ENCODE measurements at places on chromosomes 11 and 22.

DNA sequence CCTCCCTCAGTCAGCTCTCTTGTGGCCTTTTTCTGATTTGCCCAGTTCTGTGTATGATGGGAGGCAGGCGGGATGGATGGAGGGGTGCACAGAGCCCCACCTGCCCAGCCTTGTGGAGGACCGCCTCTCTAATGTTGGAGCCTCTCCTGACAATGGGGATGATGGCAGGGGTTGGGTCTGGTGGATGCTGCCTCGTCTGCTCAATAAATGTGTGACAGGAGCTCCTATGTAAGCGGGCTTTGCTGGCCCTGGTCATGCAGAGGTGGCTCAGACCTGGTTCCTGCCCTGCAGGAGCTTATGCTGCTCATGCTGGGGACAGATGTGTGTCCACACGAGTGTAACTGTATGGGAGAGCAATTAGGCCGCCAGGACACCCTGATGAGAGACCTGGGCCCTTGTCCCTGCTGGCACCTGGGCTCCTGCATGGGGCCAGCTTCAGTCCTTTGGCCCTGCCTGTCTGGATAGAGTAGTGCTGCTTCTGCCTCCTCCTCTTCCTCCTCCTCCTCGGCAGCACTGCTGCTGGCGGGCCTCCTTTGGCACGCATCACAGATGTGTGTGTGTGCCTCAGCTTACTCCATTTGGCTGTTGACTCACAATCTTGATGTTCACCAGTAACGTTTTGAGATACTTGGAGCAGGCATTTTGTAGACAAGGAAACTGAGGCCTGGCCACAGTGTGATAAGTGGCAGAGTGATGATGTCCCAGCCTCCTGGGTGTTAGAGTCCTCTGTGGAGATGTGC, 131.0 kb downstream of the TBC1D22A start:
- DNase-seq, result no peak

DNA sequence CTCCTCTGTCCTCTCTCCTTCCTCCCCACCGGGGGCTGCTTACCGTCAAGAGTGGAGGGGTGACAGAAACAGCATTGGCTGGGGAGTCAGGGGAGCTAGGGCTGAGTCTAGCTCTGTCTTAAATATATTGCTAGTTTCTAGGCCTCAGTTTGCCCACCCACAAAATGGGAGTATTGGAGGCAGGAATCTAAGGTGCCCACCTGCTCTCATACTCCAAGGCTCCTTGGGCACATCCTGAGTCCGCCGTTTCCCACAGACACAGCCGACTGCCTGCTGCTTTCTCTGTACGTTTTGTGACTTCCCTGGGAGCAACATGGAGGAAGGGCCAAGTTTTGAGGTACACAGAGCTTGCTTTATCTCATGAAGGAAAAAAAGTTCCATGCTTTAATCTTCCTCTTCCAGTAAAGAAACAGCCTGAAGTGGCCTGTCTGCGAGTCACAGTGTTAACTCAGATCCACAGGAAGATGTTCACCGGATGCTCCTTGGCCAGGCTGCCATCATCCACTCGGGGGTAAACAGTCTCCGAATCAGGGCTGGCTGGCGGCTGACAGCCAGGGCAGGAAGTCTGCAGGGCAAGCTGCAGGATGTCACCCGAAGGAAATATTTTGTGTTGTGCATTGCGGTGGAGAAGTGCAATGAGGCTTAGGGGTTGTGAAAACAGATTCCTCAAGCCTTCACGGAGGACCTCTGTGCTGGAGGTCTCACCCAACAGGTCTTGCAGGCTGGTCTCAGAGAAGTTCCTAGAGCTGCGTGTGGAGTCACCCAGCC, 11.0 kb upstream of the CERK start:
- DNase-seq, result no peak

- no peak for DNase-seq
Measured at GRCh38 chr11:15519124-15519791, 404.5 kb downstream of the INSC start.

- DNase-seq, result no peak
Measured at GRCh38 chr11:76781046-76781801, 1.9 kb upstream of the TSKU start.

DNA sequence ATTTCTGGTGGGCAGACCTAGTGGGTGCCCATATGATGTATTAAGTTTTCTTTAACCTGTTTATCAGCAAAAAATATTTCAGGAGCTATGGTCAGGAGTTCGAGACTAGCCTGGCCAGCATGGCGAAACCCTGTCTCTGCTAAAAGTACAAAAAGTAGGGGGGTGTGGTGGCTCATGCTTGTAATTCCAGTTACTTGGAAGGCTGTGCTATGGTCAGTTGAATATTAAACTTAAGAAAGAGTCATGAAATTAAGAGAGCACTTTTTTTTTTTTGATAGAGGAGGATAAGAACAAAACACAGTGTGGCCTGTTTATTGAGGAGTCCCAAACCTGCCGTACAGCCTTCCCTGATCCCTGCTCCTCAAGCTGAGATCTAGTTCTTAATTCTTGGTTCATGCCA, 29.8 kb downstream of the OR6Q1 start:
- no peak for DNase-seq

- DNase-seq, result no peak
Measured at GRCh38 chr11:39806652-39807051, 1652.8 kb downstream of the LRRC4C start.

DNA sequence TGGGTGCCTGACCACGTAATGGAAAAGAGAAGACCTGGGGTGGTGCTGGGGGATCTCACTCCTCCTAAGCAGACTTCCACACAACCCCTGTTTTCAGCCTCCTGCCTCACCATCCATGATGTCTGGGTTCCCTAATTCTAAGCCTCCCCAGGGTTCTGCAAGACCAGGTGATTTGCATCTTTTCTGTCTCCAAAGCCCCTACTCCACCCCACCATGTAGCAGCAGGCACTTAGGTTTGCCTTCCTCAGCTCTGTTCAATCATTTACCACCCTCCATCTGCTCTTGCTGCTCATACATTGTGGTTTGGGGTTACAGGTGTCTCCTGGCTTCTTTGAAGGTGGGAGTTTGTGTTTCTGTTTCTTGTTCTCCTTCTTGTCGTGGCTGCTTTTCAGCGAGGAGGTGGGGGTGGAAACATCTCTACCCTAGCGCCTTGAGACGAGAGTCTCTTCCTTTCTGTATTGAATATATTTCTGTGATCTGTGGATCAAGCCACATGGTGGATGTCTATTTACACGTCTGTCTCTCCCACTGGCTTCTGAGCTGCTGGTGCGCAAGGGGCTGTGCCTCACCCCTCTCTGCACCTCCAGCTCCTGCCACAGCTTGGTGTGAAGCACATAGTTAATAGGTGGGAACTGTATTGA, 6.6 kb upstream of the SSTR3 start:
- DNase-seq, result no peak

DNA sequence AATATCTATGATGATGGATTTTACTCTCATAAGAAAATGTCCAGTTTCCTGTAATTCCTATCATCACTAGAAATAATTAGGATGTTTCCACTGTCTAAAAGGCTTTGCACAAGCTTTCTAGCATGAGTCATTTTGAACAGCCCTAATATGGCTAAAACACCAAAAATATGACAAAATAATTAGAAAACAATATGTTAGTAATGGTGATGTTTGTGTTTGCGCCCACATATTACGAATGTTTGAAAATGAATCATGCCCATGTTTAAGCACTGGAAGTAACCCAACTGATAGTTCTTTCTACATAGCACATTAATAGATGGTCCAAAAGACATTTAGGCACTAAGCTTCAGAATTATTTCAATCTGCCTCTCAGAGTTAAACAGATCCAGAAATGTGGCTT, 96.0 kb downstream of the TRPC6 start:
- DNase-seq, result no peak

DNA sequence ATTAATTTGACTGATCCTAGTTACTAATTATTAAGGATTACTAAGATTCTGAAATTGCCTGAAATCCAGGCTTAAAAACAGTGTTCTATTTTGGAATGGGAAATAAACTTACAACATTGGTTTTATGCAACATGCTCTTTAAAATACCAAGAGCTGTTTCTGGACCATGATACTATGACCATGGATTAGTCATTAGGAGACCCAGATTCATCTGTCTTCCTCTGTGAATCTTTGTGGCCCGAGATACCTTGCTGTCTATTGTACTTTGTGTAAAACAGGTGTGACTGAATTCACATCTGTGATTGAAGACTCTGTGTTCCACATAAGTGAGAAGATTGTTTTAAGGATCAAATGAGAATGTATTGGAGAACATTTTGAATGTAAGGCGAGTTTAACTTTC, 98.8 kb downstream of the HSD17B12 start:
- no peak for DNase-seq

- no peak for DNase-seq
Measured at GRCh38 chr11:121282886-121283502, 9.6 kb upstream of the SC5D start.

GRCh38 chr11:10117709-10118351, 176.2 kb downstream of the SBF2 start:
- no peak for DNase-seq

DNA sequence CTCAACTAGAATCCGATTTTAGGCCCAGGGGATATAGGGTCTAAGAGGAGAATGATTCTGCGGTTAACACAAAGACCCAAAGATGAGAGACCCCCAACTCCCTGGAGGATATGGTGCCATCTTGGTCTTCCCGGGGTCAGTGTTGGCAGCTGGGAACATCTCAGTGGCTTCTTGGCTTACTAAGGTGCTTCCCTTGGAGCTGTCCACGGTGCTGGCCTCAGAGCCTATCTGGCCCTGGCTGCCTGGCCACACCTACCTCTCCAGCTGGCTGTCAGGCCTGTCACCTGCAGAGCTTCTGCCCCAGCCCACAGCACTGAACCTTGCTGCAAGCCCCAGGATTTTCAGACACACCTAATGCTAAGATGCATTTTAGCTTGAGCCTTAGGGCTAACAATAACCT, 70.7 kb upstream of the THY1 start:
- no peak for DNase-seq

GRCh38 chr22:37260901-37261336, 16.9 kb upstream of the RAC2 start:
- peak; percentile 79 for DNase-seq

- DNase-seq, result no peak
Measured at GRCh38 chr11:124834526-124835180, 30.6 kb upstream of the ROBO3 start.

GRCh38 chr11:73446766-73447165, 70.6 kb downstream of the RELT start:
- DNase-seq, result no peak

DNA sequence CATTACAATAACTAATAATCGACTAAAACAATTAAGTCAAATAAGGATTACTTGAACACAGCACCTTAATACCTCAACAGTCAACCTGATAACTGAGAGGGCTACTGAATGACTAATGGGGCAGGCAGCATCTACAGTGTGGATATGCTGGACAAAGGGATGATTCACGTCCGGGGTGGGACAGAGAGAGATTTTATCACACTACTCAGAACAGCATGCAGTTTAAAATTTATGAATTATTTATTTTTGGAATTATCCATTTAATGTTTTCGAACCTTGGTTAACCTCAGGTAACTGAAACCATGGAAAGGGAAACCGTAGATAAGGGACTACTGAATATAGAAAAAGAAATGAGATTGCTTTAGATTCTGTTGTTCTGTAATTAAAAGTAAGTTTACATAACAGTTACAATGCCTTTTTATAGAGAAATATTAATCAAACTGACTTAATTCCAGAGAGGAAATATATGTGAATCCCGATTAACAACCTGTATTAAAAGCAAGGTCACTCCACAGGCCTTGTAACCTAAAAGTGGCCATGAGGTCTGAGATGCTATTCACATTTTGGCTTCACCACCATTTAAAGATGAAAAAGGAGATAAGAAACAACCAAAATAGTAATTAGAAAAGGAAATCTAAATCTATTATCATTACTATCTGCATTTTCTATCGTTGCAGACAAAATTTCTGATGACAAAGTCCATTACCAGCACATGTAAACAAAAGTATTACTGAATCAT, 119.0 kb upstream of the TP53AIP1 start:
- no peak for DNase-seq

GRCh38 chr11:111137846-111138245, 107.7 kb upstream of the POU2AF2 start:
- no peak for DNase-seq

DNA sequence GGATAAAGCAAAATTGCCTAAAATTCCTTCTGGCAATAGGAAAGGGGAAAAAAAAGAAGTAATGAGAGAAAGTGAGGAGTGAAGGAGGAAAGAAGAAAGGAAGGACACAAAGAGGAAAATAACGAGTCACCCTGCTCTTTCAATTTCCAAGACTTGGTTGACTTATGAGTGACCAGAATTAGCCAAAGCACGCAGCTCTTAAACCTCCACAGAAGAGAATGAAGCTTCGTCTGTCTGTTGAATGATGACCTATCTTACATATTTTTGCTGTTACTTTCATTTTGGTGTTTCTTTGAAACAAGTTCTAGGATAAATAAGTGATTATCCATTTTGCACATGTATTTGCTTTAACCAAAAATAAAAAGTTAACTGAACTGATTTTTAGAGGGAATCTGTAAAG, 728 bp downstream of the MMP27 start:
- no peak for DNase-seq

GRCh38 chr22:29317827-29318454, 2.4 kb upstream of the RASL10A start:
- DNase-seq, result no peak

- no peak for DNase-seq
Measured at GRCh38 chr22:37263966-37264887, 18.1 kb upstream of the CYTH4 start.

DNA sequence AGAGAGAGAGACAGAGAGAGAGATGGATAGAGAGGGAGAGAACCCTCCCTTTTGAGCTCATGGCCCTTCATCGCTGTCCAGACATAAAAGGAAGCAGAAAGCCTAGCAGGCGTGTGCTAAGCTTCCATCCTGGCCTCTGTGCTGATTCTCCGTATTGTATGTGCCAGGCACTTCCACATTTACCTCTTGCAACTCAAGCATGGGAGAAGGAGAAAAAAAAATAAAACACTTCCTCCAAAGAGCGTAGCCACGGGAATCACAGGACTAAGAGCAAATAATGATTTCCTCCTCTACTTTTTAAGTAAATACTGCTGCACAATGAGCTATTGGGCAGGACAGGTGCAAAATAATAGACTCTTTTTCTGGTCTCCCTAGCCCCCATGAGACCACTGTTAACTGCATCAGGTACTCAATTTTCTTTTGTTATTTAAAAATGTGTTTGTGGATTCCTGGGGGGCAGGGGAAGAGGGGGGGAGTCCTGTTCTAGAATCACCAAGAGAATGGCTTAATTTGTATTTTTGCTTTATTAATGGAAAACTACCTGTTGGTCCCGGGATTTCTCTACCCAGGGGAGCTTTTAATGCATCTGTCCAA, 154.3 kb downstream of the NXPE2 start:
- peak; percentile 54 for DNase-seq

- peak; percentile 43 for DNase-seq
Measured at GRCh38 chr22:25057013-25057881, 104.7 kb downstream of the KIAA1671 start.

Data from brain (organoid and tissue), 16 donors.